ENCODE measurements at places on chromosomes 4 and X.

GRCh38 chr4:42396752-42397634, at the start of gene SHISA3:
TSS of gene SHISA3 (plus strand) at chr4:42397488. CDS start at chr4:42398057, 569 bp downstream.
- DNase-seq: no peak

DNA sequence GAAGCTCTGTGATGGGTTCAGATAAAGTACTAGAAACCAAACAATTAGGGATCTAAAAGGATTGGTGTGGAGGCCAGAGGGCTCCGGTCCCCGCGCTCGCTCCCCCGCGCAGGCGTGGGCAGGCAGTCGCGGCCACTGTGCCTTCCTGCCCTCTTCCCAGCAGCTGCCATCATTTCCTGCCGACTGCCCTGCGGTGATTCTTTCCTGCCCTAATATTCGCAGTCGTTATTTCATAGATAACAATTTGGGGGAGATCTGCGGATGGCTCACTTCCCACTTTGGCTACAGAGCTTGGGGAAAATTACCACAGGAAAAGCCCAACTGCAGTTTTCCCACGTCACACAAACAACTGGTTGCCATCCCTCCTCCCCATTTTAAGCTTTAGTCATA, 2.2 kb downstream of the GRIA2 start:
- no peak for DNase-seq

DNA sequence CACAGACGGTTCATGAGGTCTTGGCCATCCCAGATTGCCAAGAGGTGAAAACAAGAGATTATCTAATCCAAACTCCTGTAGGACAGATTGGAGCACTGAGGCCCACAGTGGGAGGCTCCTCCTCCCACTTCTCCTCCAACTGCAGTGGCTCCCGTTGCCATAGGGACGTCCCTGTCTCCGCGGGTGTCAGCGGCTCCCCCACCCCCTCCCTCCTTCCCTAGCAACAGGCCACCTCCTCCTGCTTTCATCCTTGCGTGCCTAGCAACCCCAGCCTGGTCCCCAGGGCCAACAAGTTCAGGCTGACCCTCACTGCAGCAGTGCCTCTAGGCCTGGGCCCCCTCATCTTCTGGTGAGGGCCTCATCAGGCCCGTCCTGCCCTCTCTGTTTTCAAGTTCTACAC, 6.8 kb upstream of the IQSEC2 start:
- no peak for DNase-seq

DNA sequence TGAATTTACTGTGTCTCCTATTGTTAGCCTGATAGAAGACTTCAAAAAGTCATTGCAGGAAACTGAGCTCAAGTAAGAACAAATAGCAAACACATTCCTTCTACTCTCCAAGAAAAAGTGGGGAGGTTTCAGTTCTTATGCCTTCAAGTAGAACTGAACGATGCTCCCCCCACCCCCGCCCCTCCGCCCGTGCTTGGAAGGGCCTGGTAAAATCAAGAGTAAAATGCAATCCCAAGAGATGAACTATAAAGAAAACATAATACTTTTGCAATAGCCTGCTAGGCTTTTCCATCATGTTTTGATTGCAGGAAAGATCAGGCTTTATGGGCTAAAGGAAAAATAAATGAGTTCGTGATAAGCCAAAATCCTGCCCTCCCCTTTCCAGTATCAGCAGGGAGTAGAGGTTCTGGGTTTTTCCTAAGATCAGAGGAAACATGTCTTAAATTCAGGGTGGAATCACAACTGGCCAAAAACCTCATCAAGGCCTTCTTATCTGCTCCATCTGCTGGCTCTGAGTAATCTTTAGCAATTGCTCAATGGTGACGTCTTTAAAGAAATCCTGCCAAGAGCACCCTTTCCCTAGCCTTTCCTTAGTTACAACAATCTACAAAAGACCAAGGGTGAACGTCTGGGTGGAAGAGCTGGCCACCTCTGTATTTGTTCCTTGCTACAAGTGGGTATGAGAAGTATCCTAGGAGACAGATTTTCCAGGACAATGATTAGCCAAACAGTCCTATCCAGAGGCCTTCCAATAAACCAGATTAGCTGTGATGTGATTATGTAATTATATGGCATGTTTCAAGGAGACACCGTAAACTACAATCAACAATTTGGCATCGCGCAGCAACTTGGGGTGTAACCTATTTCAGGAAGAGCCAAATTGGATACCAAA, 66.3 kb upstream of the FAM9C start:
- DNase-seq: no peak

DNA sequence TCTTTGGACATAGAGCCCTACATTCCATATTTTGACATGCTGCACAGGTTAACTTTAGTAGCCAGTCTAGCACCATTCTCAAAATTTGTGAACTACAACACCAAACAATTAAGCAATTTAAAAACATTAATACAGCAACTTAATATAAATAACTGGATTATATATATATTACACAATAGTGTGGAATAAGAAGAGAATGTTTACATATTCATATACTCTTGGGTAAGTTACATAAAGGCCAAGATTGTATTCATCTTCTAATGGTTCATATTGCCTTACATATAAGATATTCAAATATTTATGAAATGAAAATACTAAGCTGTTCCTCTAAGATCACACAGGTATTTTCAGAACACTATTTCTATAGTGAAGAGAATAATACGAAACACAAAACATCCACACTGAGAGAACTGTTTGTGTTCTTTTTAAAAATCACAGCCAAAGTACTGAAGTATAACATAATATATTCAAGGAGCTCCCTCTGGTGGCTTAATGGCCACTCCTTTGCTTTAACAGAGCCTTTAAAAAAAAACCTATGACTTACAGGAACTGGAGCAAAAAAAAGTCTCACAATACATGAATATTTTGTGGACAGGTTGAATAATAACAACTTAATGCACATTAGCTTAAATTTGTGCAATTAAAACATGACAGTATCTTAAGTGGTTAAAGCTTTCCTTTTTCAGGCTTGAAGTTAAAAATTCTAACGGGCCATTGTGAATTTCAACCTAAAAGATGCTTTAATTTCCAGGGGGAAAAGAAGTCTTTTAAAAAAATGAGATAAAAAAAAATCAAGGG, 46.2 kb downstream of the NEK1 start:
- no peak for DNase-seq

DNA sequence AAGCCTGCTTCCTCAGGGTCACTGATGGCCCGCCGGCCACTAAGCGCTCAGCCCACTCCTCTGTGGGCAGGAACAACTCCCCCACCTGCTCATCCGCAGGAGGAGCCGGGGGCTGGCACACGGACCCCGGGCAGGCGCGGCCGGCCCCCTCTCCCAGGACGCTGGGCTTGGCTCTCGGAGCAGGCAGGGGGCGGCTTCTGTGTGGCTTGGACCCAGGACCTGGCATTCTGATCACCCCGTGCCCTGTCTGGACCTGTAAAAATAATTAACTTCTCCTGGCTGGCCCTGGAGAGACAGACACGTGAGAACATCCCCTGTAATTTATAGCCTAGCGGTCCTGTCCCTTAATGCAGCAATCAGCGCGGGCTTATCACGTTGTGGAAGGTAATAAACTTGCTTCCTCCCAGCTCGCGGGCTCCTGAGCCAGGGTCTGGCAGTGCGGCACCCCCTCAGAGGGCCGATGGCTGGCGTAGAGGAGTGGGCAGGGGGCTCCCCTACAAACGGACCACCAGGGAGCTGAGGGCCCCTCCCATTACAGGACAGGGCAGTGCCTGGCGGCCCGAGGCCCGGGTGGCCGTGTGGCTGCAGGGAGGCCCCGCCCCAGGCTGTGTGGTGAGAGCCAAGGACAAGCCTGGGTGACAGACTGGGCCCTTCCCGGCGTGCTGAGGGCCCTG, 84.5 kb upstream of the NKX1-1 start:
- DNase-seq: no peak

DNA sequence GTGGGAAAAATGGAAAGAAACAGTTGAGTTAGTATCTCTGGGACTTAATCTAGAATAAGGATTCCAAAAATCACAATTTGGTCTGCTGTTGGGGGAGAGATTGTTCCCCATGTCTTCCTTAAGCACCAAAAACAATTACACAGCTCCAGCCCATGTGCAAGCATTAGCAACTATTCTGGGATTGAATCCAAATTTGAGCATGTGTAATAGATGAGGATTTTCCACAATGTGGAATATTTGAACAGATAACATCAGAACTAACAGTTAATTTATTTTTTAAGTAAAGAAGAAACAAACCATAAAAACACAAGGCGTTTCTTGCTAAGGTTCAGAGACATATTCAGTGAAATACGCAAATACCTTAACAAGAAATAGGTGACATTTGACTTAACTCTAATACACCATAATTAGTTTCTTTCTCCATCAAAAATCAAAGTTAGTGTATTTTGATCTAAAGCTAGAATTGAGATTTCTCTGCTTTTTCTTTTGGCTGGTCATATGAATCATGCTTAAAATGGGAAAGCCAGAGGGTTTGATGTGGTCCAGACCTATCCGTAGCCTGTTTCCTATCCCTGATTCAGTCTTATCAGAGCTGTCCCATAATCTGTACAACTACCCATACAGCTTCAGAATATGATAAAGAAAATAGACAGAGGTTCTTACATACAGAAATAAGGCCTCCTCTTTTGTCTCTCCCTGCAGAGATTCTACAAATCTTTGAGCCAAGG, 413.4 kb downstream of the PACRGL start:
- no peak for DNase-seq

DNA sequence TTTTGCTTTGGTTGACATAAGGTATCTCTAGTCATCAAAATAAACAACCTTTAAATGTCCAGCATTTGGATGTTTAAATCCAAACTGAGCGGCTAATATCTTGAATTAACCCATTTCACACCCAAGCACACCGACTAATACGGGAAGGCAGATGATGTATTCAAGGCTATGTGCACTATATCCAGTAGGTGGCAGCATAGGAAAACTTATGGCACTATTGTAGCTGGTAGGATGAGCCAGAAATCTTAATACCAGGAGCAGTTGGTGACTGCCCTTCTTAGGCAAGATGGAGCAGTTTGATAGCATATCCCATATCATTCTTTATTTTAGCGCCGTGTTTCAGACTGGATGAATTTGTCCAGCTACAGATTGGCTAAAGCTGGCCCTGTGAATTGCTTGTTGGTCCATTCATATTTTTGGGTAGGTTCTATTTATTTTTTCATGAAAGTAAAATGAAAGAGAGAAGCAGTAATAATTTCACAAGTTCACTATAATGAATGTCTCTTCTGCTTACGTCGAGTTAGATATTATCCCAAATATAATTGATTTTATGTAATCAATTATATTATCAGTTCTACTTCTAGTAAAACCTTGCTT, 24.4 kb downstream of the UCHL1 start:
- DNase-seq: peak; percentile 26
